GM04504 (cell line): ENCODE measurements at places on chromosomes 2 and 18.

DNA sequence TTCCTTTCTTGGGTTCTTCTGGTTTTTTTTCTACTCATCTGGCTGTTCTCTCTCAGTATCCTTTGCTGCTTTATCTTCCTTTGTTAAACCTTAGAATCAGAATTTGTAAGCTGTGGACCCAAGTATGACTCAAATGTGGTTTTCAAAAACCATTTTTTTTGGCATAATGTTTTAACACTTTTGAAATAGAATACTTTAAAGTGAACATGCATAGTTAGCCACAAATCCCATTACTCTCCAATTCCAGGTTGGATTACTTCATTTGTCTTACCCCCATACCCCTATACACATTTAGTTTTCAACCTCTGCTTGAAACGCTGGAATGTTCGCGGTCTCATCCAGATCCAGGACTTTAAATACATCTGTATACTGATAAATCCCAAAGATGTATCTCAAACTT is 29.1 kb downstream of the ALMS1 start:
- no peak for DNase-seq

GRCh38 chr2:37800176-37800858 is 124.8 kb upstream of the RMDN2 start:
- no peak for DNase-seq

DNA sequence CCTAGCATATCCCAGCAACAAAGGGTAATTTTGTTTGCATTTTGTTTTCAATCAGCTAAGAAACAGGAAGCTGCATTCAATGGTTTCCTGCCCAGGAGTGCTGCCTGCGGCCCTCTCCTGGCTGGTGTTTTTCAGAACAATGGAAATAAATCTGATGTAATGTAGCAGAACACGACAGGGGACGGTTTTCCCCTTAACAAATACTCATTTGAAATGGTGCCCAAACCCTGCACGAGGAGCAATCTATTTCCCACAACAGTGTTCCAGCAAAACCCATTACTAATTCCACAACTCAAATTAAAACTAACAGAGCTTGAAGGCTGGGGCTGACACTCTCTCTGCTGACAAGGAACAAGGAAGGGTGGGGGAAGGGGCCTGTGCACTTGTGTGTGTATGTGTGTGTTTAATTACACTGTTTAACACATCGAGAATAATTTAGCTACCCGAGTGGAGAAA is 8.7 kb downstream of the CAPN13 start:
- no peak for DNase-seq

GRCh38 chr2:95351598-95351915 is 51.0 kb upstream of the FAHD2A start:
- no peak for DNase-seq

DNA sequence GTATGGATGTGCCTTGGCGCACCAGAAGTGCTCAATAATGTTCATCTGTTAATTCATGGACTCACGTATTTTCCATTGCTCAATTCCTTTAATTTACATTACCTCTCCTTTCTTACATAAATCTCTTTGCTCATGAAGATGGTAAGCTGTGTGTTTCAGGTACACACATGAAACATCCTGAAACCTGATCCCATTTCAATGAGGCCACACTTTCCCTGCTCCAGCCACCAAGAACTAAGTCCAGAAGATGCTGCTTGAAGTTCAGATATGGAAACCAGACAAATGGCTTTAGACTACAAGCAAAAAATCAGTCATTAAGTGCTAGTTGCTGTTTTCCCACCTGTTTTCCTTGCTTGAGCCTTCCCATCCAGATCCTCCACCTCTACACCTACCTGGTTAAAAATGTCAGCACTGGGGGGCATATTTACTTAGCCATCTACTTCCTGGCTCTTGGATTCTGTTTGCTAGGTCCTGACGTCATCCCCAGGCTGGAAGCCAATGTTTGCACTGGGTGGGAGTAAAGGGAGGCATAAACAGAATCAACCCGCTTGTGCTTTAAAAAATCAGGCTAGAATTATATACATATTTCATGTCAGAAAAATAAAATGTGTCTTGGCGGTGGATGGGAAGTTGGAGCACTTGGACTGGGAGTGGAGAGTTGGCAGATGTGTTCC is 309.7 kb downstream of the OSR1 start:
- no peak for DNase-seq

DNA sequence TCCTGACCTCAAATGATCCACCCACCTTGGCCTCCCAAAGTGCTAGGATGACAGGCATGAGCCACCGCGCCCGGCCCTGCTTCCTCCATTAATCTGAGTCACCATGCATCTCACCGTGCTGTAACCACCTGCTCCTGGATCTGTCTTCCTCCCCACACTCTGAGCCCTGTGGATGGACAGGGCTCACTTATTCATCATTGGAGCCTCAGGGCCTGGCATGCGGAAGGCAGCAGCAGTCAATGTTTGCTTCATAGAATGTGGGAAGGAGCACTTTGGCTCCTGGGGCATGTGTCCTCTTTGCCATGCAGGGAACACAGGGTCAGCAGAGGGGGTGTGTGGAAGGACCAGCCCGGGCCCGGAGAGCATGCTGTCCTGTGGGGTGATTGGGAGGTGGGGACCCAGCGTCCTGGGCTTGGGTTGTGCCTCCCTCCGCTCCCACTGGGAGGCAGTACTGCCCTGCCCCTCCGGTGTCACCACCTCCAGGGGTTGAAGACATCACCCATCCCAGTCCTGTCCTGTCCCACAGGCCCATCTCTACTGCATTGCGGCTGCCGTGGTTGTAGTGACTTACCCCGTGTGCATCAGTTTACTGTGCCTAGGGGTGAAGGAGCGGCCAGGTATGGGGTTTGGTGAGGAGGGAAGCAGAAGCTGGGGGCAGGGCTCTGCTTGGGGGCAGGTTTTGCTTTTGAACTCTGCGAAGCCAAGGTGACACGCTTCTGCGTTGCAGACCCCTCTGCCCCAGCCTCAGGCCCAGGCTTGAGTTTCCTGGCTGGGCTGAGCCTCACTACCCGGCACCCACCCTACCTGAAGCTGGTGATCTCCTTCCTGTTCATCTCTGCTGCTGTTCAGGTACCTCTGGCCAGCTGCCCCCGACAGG is 11.5 kb downstream of the MFSD2B start:
- no peak for DNase-seq

DNA sequence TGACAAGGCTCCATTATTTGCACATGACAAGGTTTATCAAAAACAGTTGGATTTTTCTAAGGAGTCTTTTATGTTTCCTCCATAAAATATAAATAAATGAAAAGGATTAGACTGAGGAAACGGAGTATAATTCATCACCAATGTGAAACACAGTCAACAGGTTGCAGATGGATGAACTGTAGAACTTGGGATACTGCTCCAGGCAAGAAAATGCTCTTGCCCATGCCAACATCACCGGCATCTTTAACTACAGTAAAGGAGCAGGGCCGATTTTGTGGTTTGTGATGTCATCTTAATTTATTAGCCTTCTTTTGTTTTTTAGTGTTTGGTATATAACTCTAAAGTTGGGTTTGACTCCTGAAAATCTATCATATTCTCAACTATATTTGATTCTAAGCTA is 577.3 kb downstream of the EPHA4 start:
- DNase-seq = no peak

GRCh38 chr2:24924732-24925131 is 4.7 kb upstream of the ADCY3 start:
- DNase-seq = no peak

- DNase-seq = no peak
These were observed 15.5 kb upstream of the SP100 start for GRCh38 chr2:230400454-230400853.

DNA sequence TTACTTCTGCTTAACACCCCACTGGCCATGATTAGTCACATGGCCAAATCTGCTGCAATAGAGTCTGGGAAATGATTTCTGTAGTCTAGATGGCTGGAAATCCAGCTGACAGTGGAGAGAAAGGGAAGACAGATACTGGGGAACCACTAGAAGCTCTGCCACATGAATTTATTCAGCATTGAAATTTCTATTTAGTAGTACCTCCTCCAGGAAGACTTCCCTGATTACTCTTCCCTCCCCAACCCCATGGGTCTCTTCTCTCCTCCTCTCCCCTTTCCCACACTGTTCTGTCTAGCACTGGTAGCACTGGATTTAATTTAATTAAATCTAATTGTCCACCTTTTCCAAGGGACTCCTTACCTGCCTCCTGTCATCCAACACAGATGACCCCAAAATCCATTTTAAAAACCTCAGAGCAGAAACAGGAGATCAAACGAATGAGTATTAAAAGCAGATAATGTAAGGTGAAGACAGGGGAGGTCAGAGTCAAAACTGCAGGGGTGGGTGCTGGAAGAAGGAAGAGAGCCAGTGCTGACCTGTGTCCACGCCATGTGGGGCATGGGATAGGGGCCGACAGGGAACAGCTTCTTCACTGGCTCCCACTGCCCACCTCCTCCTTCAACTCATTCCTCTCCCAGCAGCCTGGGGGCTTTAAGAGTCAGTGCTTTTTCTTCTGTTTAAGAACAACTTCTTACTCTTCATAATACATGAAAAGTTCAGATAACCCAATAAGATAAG is 169.2 kb upstream of the HS6ST1 start:
- no peak for DNase-seq

- no peak for DNase-seq
These were observed 97.0 kb upstream of the MC4R start for GRCh38 chr18:60469387-60470100.

DNA sequence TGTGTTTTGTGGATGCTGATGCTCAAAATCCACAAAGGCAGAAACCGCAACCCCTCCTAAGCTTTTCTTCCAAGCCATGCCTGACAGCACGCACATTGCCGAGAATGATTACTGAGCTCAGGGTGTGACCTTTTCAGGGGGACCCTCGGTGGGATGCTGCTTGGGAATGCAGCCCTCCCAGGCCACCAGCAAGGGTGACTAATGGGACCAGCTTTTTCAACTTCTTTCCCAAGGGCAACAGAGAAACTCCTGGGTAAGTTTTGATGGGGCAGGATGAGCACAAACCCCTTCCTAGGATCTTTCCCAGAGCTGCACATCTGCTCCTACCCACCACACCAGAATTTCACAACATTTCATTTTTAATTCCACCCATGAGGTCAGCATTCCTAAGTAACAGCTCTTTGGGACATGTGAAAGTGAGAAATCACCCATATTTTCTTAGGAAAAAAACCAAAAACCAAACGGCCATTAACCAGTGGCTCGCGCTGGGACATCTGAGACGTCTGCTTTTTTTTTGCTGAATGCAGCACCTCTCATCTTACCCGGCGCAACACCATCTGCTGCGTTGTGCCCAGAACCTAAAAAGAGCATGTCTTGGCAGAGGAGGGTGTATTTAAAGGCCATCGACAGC is 119.0 kb downstream of the ARL4C start:
- DNase-seq = peak; percentile 80

GRCh38 chr2:647691-648231 is 29.4 kb downstream of the TMEM18 start:
- no peak for DNase-seq

DNA sequence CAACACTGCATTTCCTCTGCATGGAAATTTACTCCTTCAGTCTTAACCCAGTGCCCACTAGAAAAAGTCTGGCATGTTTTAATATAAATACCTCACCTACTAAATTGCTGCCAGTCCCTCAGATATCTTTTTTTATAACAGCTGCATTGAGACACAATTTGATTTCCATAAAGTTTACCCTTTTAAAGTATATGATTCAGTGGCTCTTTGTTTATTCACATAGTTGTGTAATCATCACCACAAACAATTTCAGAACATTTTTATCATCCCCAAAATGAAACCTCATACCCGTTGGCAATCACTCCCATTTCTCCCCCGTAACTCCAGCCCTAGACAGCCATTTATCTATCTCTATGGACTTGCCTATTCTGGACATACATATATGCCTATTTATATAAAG is 17.0 kb upstream of the FRZB start:
- DNase-seq = no peak

- no peak for DNase-seq
These were observed 66.3 kb upstream of the DARS1 start for GRCh38 chr2:136051725-136052048.

GRCh38 chr18:29164993-29165599 is 988.2 kb upstream of the CDH2 start:
- DNase-seq = peak; percentile 48
